Placental pericyte (primary cell): ENCODE measurements at places on chromosomes 1 and 21. TPM values are rescaled to one million over a fixed set of nuclear protein-coding genes. Genes with fewer than 3 reads are reported as not detected.

The DCDC2B gene
- not detected in 2 replicates for total RNA-seq

The EFNA3 gene
- 0.43 and 0.66 TPM in 2 replicates for total RNA-seq

The CD244 gene
- not detected in 2 replicates for total RNA-seq

The CPLANE2 gene
- total RNA-seq: 13.9 and 24.7 TPM in 2 replicates
